ENCODE measurements at places on chromosomes 13 and 19.

- DNase-seq, result no peak
These were observed 99.4 kb downstream of the RBM26 start for GRCh38 chr13:79306650-79307049.

DNA sequence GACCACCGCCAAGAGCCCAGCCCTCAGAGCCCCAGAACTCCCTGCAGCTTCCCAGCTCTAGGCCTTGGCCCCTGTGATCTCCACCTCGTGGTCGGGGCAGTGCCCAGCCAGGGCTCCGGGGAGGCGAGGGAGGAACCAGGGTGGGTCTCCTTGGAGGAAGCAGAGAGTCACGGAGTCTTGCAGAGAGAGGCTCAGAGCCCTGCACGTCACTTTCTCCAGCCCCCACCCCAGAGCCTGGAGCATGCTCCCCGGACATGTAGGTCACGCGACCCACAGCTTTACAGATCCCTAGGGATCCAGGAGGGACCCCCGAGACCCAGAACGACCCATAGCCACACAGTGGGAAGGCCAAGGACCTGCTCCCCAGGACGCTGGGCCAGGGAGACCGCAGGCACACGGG is 11.9 kb downstream of the GADD45B start:
- no peak for DNase-seq

DNA sequence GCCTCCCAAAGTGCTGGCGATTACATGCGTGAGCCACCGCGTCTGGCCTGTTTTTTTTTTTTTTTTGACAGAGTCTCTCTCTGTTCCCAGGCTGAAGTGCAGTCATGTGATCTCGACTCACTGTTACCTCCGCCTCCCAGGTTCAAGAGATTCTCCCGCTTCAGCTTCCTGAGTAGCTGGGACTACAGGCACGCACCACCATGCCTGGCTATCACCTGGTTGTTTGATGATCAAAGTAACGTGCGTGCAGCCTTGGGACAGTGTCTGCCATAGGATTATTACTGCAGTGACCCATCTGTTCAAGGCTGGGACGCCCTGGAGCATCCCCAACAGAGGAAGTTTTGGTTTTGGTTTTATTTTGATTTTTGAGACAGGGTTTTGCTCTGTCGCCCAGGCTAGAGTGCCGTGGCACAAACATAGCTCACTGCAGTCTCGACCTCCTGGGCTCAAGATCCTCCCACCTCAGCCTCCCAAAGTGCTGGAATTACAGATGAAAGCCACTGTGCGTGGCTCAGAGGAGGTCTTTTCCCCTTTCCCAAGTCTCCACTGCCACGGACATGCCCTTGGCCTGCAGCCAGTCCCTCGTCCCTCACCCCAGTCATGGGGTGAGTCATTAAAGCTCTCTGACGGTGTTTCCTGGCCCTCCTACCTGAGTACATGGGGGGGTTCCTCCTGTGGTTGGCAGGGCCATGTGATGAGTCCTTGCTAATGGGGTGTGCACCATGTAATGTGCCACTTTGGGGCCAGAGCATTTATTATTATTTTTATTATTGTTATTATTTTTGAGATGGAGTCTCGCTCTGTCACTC is 65.6 kb downstream of the IER2 start:
- DNase-seq, result no peak

GRCh38 chr19:30692181-30692811 is 320.1 kb downstream of the ZNF536 start:
- peak; percentile 88 for DNase-seq

DNA sequence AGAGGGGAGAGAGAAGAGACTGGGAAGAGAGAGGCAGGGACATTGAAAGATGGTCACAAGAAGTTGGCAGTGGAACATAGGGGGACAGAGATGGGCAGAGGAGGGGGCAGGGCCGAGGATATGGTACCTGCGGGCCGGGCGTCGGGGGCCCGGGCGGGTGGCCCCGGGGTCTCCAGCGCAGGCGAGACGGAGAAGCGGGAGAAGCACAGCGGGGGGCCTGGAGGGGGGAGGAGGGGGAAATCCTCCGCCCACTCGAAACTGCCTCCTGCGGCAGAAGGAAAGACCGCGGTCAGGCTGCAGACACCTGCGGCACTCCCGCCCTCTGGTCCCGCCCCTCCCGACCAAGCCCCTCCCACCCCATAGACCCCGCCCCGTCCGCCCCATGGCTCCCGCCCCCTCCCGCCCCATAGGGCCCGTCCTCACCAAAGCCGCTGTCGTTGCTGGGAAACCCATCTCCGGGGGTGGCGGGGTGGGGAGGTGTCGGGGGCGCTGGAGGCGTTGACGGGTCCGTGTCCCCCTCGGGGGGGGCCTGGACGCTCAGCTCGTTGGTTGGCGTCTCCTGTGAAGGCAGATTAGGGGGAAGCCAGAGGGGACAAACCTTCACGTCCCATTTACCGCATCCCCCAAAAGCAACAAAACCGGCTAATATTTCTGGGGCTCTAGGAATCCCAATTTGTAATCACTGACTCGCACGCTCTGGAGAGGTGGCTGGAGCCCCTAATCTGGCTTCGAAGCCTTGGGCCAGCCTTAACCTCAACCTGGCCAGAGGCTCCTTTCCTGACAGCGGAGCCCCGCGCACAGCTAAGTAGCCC is 20.4 kb downstream of the LMTK3 start:
- DNase-seq, result no peak

- DNase-seq, result no peak
These were observed 13.9 kb upstream of the GNA11 start for GRCh38 chr19:3080286-3080685.

DNA sequence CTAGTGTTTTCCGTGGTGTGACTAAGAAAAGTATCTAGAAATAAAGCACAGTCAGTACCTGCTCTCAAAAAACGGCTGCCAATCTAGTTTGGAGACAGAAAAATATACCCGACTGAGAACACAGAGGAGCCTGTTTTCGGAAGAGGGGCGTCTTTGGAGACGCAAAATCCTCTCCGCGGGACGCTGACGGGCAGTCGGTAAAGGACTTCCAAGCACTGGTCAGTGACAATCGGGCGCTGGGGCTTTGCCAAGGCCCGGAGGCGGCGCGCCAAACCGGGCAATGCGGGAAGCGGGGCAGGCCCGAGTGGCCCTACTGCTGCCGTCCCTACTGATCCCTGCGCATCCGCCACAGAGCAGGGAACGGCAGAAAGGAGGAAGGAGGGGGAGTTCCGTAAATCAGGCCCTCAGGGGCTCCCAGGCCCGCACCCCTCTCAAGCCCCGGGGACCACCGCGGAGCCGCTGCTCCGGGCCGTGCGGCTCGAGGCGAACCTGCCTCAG is 588 bp upstream of the DPY19L3 start:
- DNase-seq, result peak; percentile 58

GRCh38 chr13:48818495-48819356 is 157.0 kb upstream of the FNDC3A start:
- no peak for DNase-seq

DNA sequence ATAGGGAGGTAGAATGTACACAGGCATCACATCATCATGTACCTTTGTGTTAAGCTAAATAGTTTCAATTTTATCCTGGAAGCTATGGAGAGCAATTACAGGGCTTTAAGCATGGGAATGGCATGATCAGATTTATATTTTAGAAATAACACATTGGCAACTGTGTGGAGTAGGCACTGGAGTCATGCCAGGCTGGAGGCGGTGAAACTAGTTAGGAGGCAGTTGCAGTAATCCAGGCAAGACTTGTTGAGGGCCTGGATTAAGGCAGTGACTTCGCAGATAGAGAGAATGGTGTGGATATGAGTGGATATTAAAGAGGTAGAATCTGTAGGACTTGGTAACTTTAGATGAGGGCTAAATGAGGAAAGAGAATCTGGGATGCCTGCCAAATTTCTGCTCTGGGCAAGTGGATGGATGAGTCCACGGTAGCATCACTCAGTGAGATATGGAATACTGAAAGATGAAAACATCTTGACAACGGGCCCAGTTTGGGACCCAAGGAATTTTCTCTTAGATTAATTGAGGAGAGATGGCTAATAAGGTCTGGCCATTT is 506.2 kb downstream of the FGF9 start:
- no peak for DNase-seq

DNA sequence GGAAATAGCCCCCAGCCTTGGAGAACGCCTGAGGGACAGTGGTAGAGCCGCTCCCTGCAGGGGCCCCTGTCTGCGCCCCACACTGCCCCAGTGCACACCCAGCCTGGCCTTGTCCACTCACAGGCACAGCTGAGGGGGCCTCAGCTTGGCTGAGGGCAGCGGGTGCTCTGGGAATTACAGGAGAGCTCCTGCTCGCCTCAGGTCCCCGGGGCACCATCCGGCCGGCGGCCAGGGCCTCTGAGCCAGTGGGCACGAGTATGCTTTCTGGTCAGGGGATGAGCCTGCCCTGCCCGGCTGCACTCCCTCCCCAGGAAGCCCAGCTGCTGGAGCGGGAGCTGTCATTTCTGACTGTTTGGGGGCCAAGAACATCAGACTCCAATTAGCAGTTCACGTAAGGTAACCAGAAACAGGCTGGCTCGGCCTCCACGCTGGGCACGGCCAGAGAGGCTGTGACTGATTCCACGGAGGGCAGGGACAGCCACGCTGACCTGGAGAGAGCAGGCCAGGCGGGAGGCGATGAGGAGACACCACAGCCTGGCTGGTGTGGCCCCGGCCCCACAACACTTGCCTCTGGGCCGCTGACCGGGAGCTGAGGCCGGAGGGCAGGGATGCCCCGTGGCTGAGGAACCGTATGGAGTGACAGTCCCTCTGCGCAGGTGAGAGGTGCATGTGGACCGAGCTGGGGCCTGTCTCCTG is 15.4 kb downstream of the CEBPG start:
- DNase-seq, result no peak

DNA sequence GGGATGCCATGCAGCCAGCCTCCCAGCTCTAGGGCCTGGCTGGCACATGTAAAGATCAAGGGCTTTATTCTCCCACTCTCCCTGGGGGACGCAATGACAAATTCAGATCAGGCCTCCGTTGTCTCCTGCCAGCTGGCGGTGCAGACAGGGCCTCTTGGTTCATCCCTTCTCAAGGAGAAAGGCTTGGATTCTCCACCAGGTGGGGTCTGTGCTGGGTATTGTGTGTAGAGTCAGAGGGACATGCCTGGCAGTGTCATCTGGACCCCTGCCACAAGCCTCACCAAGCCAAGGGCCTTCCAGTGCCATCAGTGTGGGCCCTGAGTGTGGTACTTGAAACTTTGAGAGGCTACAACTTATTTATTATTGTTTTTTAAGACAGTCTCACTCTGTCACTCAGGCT is 8.4 kb upstream of the PTPRS start:
- no peak for DNase-seq

DNA sequence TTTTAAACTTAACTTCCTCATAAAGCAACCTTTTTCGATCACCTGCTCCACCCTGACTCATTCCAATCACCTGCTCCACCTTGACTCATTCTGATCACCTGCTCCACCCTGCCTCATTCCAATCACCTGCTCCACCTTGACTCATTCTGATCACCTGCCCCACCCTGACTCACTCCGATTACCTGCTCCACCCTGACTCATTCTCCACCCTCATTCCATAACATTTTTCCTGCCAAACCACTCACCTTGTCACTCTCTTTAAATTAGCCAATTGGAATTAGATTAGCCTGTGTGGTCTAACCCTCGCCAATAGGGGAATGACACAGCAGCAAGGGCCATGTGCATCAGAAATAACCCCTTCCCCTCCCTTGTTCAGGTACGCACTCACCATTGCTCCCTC is 31.9 kb upstream of the ZNF83 start:
- no peak for DNase-seq

DNA sequence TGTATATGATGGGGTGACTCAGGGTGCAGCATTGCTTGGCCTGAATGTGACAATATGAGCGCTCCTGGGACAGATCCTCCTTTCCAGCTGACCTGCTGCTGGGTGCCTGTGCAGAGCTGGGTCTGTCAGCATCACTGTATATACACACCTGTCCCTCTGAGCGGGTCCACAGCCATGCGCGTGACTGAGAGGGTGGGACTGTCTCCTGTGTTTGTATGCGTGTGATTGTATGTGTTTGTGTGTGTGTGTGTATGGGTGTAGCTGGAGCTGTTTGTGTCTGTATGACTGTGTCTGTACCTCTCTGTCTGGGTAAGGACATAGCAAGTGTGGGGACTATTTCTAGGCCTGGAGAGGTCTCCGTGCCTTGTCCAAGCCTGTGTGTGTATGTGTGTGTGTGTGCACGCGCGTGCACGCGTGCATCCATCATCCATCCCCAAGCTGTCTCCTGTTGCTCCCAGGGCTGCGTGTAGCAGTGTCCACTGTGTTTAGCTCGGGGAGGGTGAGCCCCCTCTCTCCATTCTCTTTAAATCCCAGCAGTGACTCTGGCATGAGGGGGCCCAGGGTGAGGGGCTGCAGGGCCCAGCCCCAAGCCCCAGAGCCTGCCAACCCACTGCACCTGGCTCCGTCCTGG is 8.3 kb downstream of the IGLON5 start:
- DNase-seq, result peak; percentile 37

- DNase-seq, result no peak
These were observed 164.6 kb downstream of the IER2 start for GRCh38 chr19:13314761-13315160.

DNA sequence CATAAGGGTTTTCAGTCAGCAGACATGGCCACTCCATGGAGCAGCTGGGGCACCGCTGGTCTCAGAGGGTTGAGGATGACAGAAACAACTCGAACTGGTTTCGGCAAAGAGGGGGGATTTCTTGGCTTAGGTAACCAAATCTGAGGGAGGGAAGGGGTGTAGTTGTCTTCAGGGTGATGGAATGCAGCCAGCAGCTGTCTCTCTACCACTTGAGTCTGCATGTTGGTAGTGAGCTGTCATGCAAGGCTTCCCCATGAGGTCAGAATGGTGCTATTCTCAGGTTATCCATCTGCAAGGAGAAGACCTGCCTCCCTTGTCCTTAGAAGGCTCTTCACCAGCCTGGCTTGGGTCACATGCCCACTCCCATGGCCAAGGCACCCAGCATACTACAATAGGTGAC is 55.6 kb upstream of the PEG3 start:
- DNase-seq, result no peak

GRCh38 chr13:98992355-98992754 is 14.5 kb upstream of the DOCK9 start:
- no peak for DNase-seq

- DNase-seq, result no peak
These were observed 2.8 kb upstream of the USF2 start for GRCh38 chr19:35265900-35266519.

DNA sequence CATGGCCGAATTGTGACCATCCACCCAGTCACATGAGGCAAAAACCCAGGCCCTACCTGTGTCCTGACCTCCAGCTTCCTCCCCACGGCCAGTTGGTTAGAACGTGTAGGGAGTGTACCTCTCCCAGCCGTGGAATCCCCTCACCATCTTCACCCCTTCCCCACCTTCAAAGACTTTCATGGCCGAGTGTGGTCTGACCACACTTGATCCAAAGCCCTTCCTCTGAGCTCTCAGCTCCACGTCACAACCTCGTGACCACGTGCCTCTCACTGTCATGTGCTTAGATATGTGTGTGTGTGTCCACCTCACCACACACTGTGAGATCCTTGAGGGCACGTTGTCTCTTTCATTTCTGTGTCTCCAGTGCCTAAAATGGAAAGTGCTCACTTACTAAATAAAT is 48.6 kb upstream of the UBE2L5 start:
- no peak for DNase-seq

GRCh38 chr13:112859817-112860190 is 109.2 kb upstream of the MCF2L start:
- DNase-seq, result no peak
